ENCODE measurements at places on chromosomes 12 and 14.

GRCh38 chr12:536751-537245 is 77.1 kb downstream of the B4GALNT3 start:
- DNase-seq = no peak

DNA sequence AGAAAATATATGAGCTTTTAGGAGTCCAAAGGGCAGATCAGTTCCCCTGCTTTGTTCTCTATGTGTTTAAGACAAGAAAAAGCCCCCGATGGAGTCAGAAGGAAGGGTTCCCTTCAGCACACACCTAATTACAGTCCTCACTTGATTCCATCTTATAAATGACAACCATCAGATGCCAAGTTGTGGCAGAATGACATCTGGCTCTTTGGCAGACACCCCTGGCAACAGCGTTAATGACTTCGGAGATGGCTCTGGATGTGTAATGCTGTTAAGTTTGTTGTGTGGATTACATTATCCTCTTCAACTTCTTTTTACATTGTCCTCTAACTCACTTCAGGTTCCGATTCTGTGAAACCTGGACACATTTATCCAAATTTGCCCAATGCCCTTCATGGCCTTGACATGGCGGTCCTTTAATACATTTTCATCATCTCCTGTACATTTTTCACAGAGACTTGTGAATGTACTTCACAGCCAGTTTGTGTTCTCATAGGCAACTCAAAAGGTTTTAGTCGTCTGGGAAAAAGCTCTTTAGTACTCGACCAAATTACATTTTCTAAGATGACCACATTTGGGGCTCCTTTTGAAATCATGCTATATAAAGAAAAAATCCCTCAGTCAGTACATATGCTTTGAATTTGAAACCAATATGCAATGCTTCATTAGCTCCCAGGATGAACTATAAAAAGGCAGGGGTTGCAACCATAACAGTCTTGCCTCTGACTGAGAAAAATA is 667.8 kb downstream of the NOVA1 start:
- DNase-seq = no peak

DNA sequence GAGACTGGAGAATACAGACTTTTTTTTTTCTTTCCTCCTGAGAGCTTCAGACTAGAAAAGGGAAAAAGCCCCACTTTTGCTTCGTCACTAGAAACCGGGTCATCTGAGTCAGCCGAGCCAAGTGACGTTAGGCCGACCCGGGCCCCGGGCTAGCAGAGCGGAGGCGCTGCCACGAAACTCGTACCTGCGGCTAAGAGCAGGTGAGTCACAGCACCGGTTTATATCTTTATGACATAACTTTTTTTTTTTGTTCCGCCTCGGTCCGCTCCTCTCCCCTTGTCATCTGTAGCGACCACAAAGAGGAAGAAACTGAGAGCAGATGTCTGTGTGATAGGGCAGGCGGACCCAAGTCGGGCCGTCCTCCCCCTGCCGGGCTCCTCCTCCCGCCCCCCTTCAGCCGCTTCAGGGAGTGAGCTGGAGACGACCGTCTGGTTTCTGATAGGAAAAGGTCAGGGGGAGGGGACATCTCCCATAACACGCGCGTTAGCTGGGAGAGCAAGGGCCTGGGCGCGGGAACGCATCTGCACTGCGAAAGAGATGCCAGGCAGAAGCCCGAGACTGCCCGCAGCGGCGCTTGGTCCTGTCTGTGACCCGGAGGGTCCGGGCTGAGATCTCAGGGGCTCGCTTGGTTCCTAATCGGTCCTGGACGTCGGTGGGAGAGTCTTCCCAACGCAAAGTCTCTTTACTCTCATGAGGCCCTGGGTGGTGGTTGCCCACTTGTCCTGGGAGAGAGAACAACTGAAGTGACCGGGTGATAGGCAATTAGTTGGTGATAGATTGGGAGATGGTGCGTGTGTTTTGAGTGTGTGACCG is 586 bp downstream of the TTC6 start:
- DNase-seq = no peak

- DNase-seq = no peak
Measured at GRCh38 chr12:5191803-5192538, 148.3 kb downstream of the KCNA5 start.

DNA sequence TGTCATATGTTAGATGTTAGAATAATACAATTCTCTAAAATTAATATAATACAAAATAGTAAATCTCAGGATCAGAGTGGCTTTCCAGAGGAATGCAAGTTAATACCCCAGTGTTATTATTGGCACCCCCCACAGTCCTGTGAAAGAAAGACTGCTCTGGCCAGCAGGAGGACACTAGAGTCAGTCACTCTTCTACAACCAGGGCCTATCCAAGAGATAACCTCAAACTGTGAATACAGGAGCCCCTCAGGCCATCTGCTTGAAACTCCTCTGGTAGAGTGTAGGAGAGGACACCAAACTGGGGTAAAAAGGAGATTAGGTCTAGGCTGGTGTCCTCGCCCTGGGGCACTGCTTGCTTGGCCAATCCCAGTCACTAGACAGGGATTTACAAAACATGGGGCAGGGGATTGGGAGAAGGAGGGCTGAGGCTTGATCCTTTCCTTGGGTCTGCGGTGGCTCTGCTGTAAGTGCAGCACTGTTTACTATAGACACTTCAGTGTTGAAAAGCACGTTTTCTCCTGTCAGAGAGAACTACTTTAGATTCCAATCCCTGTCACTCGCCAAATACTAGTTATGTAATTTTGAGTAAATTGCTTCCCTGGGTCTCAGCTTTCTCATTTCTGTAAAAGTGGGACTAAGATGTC is 44.5 kb upstream of the PTPRR start:
- DNase-seq = no peak

- DNase-seq = no peak
Measured at GRCh38 chr12:27013611-27014084, 536 bp downstream of the TM7SF3 start.

GRCh38 chr14:62528296-62528695 is 517.0 kb downstream of the KCNH5 start:
- DNase-seq = no peak

DNA sequence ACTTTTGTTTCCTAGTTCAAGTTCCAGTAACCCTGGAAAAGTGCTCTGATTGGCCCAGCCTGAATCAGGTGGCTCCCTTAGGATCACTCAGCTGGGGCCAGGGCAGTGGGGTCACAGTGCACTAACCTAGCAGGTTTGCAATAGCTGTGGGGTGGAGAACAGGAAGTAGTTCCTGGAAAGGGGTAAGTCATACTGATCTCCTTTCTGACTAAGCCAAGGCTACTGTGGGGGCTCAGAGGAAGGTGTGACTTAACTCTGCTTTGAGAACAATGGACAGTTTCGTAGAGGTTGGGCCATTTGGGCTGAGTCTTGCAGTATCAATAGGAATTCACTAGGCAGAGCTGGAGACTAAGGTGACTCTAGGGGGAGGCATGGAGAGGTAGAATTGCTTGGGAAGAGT is 89.4 kb downstream of the KIF26A start:
- DNase-seq = no peak

DNA sequence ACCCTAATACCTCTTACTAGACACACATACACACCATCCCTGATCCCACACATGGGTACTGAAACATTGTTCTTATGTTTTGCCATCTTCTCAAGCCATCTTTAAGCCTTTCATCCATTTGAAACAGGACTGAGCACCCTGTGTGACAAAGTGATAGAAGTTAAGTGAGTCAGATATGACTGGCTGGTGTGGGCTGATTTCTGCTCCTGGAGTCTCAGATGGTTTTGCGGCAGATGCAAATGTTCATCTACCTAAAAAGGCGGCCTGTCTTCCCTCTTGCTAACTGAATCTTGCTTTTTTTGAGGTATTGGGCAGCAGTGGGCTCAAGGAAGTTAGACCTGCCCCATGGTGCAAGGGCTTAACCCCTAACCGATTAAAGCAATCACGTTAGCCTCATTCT is 30.4 kb upstream of the PKP2 start:
- DNase-seq = no peak
